ENCODE measurements at places on chromosomes 2 and 18.

DNA sequence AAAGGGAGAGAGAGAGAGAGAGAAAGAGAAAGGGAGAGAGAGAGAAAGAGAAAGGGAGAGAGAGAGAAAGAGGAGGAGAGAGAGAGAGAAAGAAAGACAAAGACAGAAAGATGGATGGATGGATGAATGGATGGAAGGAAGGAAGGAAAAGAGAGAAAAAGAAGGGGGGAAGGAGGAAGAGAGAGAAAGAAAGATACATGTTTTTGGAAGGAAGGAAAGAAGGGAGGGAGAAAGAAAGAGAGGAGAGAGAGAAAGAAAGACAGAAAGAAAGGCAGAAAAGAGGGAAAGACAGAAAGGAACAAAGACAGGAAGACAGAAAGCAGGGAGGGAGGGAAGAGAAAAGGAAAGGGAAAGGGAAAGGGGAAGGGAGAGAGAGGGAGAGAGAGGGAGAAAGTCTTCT, 51.6 kb downstream of the RNU4ATAC start:
- no peak for DNase-seq

DNA sequence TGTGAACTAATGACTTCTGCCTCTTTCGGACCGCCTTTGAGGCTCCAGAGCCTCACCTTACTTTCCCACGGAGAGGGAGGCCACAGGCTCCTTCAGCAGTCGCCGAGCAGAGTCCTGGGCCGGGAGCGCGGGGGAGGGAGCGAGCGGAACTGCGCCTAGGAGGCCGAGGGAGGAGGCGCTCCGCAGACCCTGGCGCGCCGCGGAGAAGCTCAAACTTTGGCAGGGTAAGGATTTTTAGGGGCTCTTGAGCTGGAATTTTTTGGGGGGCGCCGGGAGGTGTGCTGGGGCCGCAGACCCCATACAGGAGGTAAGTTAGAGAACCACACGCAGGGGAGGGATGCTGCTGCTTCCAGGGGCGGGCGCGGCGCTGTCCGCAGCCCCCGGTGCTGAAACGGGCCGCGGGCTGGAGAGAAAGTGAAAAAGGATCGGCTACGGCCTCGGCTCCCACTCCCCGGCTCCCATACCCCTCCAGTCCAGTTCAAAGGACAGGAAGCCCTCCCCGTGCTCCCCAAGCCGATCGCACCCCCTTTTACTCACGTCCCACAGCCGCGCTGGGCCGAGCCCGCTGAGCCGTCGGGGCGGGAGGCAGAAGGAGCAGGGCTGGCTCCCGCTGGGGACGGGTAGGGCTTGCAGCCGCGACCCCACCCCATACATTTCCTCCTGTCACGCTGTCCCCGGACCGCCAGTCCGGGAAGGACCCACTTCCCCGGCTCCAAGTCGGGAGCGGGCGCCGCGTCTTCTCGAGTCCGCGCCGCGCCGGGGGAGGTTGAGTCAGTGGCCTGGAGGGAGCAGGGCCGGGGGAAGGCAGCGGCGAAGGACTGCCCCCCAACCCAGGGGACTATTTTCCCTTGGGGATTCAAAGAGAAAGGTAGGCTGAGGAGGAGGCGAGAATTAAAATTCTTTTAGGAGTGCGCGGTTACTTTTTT, at the start of gene CNGA3:
TSS of gene CNGA3 (plus strand) at position 146 of the 926 bp plus-strand sequence. CDS start 23,520 bp downstream, outside the sequence.
- no peak for DNase-seq

GRCh38 chr2:241638940-241639339, 1.4 kb downstream of the ATG4B start:
- no peak for DNase-seq

DNA sequence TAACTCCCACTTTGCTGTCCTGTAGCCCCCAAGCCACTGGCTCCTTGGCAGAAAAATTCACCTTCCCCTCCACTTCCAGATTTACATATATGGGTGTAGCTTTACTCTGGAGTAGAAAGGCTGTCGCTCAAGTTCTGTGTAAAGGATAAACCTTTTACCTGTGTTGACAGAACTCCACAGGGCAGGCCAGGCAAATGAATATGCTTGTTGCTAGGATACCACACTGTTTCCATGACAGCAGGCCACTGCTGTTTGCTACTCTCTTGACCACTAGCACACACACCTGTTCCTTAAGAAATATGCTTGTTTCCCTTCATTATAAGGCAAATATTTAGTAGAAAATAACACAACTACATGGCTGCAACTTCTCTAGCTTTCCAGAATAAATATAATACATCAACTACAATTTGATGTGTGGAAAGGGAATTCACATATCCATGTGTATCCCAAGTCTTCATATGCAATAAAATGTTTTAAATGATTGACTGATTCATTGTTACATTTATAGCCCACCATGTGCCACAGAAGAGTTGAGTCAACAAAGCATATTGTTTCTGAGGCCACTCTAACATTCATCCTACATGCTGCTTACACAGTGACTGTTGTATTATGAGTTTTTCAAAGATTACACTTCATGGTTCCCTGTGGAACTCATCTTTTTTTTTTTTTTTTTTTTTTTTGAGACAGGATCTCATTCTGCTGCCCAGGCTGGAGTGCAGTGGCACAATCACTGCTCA, 56.2 kb upstream of the ROCK1 start:
- DNase-seq: peak; percentile 20
